Fibroblast of mammary gland (primary cell): ENCODE measurements at places on chromosomes 2 and 18.

GRCh38 chr2:61420991-61421544, 49.8 kb downstream of the USP34 start:
- DNase-seq = no peak

- DNase-seq = no peak
Observed at GRCh38 chr2:144580521-144581161, 60.7 kb upstream of the ZEB2 start.

- DNase-seq = no peak
Observed at GRCh38 chr2:100513650-100514049, 43.4 kb downstream of the NMS start.

- no peak for DNase-seq
Observed at GRCh38 chr18:29693334-29693733, 1349.2 kb downstream of the DSC3 start.

DNA sequence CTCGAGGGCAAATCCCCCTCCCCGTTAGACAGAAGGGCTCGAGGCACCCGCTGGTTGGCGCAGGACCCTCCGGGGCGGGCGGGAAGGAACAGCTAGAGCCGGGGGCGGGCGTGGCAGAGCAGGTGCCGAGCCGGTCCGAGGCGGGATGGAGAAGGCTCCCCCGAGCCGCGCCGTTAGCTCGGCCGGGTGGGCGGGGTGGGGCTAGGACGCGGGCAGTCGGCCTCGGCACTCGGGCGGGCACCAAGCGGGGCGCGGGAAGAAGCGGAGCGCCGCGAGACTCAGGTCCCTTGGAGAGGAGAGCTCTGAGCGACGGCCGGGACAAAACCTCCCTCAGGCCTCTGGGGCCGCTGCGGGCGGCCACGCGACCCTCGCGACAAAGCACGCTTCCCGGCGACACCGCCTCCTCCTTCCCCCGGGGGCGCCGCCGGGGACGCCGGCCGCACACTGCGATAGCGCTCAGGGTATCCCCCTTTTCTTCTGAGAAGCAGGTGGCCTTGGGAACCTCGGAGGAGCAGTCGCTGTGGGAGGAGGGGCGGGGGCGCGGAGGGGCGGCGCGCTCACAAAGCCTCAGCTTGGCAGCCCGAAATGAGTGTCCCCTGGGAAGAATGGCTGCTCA, 721 bp downstream of the FHOD3 start:
- DNase-seq = no peak
